ENCODE measurements at places on chromosomes 1 and 21.

- no peak for DNase-seq
Observed at GRCh38 chr1:210669951-210670350, 341.2 kb downstream of the HHAT start.

GRCh38 chr1:201947697-201948008 lies 1.3 kb upstream of the LMOD1 start:
- DNase-seq: no peak

DNA sequence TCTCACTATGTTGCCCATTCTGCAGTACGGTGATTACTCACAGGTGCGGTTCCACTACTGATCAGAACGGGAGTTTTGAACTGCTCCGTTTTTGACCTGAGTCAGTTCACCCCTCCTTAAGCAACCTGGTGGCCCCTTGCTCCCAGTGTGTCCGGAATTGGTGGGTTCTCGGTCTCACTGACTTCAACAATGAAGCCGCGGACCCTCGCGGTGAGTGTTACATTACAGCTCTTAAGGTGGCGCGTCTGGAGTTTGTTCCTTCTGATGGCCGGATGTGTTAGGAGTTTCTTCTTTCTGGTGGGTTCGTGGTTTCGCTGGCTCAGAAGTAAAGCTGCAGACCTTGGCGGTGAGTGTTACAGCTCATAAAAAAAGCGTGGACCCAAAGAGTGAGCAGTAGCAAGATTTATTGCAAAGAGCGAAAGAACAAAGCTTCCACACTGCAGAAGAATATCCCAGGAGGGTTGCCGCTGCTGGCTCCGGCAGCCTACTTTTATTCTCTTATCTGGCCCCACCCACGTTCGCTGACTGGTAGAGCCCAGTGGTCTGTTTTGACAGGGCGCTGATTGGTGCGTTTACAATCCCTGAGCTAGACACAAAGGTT lies 17.6 kb upstream of the PARP1 start:
- DNase-seq: peak; percentile 11

DNA sequence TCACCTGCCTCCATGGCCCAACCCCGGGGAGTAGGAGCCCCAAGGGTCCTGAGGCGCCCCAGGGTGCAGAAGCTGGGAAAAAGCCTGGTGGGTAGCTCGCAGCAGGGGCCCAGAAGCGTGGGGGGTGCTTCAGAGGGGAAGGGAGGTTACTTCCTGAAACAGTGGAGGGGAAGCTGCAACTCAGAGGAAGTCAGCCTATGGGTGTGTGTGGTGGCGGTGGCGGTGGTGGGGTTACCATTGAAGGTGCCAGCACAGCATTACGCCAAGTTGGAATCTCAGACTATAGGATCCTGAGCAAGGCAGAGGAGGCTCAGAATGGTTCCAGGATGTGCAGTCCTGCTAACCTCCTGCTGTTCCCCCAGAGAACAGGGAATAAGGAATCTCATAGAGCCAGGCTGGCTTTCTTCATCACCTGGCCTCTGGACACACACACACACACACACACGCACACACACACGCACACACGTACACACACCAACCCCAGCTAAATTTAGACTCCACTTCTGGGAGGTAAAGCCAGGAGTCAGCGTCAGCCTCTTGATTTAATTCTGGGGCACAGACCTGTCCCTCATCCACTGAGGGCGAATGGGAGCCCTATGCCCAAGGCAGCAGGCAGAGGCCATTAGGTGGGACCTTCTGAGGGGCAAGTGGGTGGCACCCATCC lies 1.3 kb downstream of the DENND4B start:
- peak; percentile 62 for DNase-seq

- no peak for DNase-seq
Observed at GRCh38 chr1:96308314-96308713, 413.3 kb upstream of the PTBP2 start.

- DNase-seq: no peak
Observed at GRCh38 chr1:23601968-23602876, 42.9 kb upstream of the ID3 start.

GRCh38 chr1:78047631-78048030 lies 1.9 kb downstream of the GIPC2 start:
- DNase-seq: no peak

DNA sequence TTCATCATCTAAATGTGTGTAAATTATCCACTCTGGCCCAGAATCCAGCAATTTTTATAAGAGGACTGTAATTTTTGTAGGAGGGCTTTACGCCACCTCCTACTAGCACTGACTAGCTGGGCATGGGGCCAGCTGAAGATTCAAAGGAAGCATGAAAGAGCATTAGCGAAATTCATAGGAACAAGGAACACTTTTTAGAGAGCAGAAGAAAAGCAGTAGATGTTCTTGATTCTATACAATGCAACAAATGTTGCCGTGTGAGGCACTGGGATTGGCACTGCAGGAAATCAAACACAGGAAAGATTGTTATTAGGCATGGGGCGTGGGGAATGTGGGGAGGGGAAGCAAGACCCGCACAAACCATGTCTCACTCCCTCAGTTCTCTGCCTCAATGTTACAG lies 58.4 kb upstream of the PARP1 start:
- no peak for DNase-seq

DNA sequence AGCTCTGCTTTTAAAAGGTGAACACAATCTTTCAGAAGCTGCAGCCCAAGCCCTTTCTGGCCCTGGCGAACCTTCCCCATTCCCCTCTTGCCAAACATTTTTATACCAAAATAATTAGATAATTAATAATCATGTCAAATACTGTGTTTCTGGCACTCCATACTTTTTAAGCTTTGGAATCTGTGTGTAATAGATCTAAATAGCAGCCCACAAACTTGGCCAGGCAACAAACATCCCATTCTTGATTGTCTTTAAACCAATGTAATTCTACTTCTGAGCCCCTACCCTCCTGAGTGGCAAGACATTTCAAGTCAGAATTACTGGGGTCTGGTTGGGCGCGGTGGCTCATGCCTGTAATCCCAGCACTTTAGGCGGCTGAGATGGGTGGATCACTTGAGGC lies 137.7 kb downstream of the NAV1 start:
- DNase-seq: no peak

DNA sequence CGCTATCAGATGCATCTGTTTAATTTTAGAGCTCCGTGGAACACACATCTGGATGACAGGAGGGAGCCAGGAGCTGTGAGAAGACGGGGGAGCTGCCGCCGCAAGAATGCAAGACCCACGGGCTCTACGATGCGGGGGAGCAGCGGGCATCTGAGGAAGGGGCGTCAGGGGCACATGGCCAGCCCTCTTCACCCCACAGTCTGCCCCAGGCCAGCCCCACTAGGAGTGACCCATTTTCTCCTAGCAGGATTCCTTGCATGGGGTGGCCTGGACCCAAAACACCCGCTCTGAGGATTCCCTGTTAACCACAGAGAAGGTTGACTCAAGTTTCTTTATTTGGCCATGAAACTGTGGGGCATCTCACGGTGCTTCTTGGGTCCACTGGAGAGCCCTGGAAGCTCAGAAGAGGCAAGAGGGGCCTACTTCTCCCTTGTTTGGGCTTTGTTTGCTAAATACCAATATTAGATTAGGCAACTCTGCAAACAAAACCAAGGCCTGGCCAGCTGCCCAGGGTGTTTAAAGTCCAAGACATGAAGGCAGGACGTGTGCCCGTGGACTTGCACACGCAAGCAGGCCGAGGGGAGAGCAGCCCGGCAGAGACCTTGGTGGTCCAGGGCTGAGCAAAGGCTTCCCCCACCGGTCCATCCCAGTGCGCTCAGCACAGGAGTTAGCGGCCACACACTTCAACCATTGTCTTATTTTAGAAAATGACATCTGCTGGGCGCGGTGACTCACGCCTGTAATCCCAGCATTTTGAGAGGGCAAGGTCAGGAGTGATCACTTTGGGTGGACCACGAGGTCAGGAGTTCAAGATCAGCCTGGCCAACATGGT lies 89.8 kb downstream of the DHRS3 start:
- no peak for DNase-seq

- DNase-seq: no peak
Observed at GRCh38 chr1:35717911-35718476, 690 bp downstream of the C1orf216 start.

GRCh38 chr1:205249651-205250050 lies 21.9 kb downstream of the TMCC2 start:
- no peak for DNase-seq

DNA sequence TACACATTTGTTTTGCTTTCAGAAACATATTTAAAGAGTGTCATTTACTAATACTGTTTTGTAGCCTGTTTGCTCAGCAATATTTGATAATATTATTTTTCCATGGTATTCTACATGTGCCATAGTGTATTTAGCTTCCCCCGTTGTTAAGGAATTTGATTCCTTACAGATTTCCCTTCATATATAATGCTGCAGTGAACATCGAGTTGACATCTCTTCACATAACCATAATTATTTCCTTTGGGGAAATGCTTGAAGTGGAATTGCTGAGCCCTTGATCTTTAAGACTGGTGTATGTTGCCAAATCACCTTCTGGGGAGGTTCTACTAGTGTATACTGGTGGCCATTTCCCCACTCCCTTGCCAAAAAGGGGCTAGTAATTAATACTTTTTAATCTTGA lies 42.6 kb downstream of the FAM163A start:
- no peak for DNase-seq

GRCh38 chr21:42724226-42724920 lies 71.0 kb downstream of the PDE9A start:
- DNase-seq: no peak

DNA sequence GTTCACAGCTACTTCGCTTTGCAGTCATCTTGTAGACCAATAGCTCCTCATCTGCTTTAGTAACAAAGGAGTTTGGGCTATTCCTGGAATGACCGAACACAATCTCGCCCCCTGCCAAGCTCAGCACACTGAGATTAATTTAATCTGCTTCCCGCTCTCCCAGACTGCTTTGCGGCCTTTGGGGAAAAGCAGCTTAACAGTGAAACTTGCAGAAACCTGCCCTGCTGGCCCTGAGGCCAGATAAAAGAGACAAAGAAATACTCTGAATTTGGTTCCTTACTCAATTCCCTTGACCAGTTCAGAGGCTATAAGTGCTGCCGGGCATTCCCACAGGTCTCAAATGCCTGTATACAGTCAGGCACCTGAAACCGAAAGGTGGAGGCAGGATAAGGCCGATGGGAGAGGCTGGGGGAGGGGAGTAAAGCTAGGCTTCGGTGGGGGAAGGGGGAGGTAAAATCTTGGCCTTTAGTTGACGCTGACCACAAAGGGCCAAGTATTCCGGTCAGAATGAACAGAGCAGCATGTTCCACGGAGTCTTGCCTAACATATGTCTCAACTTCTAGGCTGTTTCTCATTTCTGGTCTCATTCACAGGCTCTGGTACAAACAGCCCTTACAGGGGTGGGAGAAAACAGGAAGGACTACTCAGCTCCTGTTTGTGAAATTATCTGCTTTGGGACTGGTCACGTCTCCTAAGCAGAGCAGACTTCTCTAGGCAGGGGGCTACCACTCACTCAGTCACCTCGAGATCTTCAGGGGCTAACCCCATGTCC lies 17.7 kb upstream of the A3GALT2 start:
- no peak for DNase-seq

DNA sequence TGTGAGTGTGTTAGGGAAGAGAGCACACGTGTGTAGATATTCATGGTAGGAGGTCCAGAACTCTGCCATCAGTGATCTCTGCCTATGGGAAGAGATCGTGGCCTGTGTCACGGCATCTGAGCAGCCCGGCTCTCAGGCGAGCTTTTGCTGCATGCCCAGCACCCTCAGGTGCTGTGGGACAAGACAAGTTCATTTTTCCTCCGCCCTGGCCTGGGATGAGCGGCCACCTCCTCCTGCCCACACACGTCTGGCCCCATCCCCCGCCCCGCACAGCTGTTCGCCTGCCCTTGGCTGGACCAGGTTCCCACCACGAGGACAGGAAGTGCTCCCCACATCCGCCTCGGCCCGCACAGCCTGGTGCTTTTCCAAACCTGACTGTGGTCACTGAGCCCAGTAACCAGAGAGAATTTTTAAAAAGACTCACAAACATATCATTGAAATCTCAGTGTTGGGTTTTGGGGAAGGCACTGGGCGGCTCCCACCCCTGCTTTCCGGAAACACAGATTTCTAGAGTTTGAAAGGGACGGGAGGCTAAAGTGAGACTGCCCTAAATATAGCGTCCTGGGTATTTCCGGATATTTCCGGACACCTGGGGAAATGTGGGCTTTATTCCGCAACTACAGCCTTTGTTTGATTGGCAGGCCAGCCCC lies 18.0 kb downstream of the BMP8A start:
- no peak for DNase-seq

DNA sequence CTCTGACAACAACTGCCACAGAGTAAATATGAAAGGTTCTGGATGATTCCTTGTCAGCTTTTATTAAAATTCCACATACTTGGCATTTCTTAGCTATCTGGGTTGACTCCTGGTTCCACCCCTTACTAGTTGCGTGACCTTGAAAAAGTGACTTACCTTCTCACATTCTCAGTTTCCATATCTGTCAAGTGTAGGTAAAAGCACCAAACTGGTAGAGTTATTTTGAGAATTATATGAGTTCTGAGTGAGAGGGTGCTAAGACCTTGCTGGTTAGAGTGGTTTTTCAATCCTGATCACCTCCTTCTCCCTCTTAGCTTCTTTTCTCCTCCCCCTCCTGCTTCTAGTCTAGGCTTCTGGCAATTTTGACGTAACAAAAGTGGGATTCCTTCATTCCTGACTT lies 83.4 kb upstream of the ABCD3 start:
- no peak for DNase-seq

GRCh38 chr1:236144446-236145150 lies 2.3 kb downstream of the GPR137B start:
- DNase-seq: no peak

DNA sequence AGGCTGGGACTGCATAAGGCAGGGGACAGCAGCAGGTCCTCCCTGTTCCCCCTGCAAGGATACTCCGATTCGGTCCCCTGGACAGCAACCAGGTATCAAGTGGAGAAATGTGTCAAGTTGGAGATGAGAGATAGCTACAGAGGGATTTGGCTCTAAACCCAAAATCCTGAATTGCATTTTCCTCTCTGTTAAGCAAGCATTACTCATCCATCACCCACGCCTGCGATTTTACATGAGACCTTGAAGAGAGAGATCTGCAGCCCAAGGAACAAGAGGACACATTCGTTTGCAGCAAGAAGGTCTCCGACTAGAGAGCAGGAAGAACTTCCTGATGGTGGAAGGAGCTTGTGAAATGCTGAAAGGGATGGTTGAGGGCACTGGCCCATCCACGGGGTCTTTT lies 21.9 kb downstream of the SYT2 start:
- DNase-seq: no peak

GRCh38 chr1:157069601-157070000 lies 24.1 kb upstream of the ARHGEF11 start:
- no peak for DNase-seq

- no peak for DNase-seq
Observed at GRCh38 chr1:40042341-40042740, 1.8 kb downstream of the CAP1 start.

GRCh38 chr1:67795179-67795912 lies 37.9 kb downstream of the GNG12 start:
- DNase-seq: no peak

GRCh38 chr1:85297855-85298629 lies 21.6 kb upstream of the BCL10 start:
- peak; percentile 43 for DNase-seq

DNA sequence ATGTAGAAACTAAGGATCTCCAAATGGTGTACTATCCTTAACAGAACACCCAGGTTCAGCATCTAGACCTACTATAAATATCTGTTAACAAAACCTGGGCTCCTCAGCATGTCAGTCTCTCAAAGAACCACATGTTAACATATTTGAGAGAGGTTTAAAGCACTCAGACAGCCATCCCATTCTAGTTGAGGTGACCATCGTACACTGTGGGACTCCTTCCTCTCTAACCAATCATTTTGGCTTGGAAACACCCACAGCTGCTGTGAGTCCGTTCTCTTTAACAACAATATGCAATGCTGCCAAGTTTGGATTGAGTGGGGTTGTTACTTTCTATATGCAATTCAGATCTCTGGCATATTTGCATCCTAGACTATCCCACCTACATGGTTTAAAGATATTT lies 105.8 kb downstream of the MRPL39 start:
- DNase-seq: no peak

GRCh38 chr1:54404939-54405897 lies 976 bp downstream of the SSBP3 start:
- DNase-seq: no peak

All from stimulated activated CD8-positive, alpha-beta memory T cell treated with anti-CD3 and anti-CD28 coated beads, Interleukin-12 subunit alpha, Interleukin-12 subunit beta, amount 100 ng/mL, for 1 hour (primary cell).